ENCODE measurements at places on chromosomes 3 and 15.

- no peak for DNase-seq
Observed at GRCh38 chr15:37574985-37575384, 359.5 kb upstream of the TMCO5A start.

- peak; percentile 73 for DNase-seq
Observed at GRCh38 chr3:18445401-18446148, 20.4 kb upstream of the SATB1 start.

- peak; percentile 22 for DNase-seq
Observed at GRCh38 chr3:66372681-66373350, 128.0 kb downstream of the LRIG1 start.

DNA sequence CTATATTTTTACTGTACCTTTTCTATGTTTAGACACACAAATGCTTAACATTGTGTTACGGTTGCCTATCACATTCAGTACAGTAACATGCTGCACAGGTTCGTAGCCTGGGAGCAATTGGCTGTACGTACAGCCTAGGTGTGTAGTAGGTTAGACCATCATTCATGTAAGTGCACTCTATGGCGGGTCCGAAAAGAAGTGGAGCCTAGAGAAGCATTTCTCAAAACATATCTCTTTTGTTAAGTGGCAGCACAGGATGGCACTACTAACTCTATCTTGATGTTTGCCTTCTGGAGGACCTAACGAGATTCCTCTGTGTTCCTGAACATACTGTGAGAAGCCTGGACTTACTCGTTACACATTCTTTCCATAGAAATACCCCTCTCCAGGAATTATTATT lies 132.3 kb upstream of the ADPGK start:
- no peak for DNase-seq

- no peak for DNase-seq
Observed at GRCh38 chr3:159763602-159764489, 224.8 kb upstream of the IL12A start.

DNA sequence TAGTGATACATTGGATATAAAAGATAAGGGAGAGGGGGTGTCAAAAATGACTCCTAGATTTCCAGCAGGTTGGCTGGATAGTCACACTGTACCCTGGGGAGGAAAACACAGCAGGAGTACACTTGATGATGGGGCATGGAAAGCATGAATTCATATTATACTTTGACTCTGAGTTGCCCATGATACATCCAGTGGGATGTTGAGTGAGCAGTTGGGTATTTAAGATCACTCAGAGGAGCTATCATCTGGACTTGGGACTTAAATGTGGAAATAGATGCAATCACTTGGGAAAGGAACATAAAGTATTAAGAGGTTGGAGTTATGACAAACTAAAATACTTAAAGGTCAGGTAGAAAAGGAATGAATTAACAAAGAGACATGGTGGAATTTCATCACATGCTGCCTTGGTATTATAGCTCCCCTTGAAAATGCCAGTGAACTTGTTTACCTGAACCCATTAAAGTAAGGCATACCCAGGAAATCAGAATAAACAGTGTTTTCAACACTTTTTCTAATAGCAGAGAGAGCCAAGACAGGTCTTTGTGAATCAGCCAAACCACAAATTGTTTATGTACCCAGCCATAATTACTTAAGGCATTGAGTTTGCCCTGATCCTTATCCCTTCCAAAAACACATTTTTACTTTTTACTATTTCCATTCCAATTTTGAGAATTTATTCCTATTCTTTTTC lies 49.9 kb upstream of the ABI3BP start:
- no peak for DNase-seq

DNA sequence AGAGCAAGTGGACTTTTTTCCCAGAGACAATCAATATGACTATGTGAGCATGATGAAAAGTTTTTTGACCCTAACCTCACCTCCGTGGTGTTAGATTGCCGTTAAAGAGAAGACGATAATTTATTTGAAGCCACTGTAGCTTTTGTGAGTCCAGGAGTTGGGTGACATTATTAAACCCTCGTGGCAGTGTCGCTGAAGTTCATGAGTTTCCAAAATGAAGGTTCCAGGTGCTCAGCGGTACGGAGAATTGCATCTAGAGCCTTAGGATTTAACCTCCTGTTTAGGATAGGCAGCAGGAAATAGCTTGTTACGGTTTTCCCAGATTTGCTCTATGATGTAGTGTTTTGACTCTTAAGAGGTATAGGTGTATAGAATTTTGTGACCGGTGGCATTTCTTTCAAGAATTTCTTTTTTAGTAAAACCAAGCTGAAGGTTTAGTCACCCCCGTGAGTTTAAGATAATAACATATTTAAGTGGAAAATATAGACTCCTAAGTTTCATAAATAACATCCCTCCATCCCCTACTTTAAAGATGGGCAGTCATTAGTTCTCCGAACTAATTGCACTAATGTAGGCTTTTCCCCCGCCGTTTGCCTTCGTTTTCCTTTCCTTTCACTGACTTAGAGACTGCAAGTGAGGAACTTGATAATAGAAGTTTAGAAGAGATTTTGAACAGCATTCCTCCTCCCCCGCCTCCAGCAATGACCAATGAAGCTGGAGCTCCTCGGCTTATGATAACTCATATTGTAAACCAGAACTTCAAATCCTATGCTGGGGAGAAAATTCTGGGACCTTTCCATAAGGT lies 2.0 kb downstream of the SMC4 start:
- no peak for DNase-seq

DNA sequence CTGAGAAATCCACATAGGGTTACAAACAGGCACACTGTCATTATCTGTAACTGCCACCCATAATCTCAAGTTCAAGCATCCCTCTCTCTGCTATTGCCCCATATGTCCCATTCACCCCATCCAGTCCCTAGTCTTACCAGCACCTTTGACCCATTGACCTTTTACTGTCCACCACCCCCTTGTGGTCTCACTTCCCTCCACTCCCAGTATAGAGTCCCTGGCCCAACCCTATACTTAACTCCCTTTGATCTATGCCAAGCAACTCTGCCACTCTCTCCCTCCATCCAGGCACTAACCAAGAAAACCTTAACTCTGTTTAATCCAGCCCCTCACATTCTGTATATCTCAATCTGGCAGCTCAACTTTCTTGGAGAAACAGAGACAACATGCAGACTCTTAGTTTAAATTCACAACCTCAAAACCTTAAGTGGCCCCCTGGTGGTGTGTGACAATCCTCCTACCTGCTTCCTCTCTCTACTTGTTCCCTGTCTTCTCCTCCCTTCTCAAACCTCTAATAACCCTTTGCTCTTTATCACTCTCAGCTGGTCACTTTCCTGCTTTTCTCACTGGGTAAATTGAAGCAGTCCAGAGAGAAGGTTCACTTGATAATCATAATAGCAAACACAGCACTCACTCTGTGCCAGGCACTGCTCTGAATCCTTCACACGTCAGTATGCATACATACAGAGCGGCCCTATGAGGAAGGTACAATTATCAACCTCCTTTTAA lies 162.7 kb downstream of the STT3B start:
- DNase-seq, result no peak

DNA sequence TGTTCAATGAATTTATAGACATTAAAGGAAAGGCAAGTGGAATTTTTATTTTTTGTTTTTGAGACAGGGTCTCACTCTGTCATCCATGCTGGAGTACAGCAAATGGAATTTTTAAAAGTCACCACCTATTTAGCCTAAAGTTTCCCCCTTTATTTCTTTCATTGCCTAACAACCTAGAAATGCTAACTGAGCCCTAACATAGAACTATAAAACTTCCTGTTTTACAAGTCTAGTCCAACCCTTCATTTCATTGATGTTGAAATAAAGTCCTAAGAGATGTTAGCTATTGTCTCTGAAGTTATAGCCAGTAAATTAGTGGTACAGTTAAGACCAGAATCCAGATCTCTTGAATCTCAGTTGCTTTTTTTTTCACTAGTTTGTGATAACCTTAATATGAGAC lies 39.0 kb downstream of the MAPK6 start:
- DNase-seq, result no peak

GRCh38 chr3:132088291-132088690 lies 53.5 kb upstream of the CPNE4 start:
- no peak for DNase-seq

- no peak for DNase-seq
Observed at GRCh38 chr15:89732451-89733172, 18.4 kb downstream of the MESP1 start.

DNA sequence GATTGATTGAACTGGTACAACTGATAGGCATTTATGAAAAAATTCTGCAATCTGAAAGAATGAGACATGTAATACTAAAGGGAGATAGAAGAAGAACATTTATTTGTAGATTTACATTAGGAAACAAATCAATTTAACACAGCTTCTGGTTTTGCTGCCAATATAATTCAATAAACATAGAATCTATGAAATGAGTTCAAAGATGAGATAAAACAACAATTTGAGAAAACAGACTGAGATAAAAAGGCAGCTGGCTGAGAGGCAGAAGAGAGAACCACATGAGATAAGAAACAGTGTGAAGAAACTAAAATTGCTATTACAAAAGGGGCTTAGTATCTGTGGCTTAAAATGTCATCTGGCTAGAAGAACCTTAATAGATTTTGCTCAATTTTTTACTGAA lies 176.6 kb downstream of the PYDC2 start:
- DNase-seq, result no peak

DNA sequence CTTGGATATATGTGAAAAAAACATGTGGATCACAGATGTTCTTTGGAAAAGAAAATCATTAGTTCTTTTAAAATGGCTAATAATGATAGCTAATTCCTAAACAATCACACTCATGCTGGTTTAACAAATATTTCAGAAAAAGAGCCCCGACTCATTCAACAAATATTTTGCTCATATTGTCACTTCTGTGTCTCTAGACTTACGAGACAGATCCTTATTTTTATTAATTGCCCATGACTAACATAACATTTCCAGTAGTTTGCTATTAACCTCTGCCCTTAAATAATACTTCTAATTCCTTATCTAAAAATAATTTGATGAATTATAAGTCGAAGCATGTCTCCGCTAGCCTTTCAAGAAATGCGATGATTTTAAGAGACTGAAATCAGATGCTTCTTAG lies 70.4 kb downstream of the SATB1 start:
- DNase-seq, result no peak

Measured in activated CD8-positive, alpha-beta memory T cell treated with anti-CD3 and anti-CD28 coated beads for 1 hour (primary cell).